ENCODE measurements at places on chromosomes 1 and 21. TPM values are rescaled to one million over a fixed set of nuclear protein-coding genes. Genes with fewer than 3 reads are reported as not detected.

- DNase-seq, result no peak
Measured at GRCh38 chr1:66291531-66291864, 242.5 kb upstream of the SGIP1 start.

- DNase-seq, result no peak
Measured at GRCh38 chr1:89884718-89885596, 64.1 kb downstream of the LRRC8D start.

DNA sequence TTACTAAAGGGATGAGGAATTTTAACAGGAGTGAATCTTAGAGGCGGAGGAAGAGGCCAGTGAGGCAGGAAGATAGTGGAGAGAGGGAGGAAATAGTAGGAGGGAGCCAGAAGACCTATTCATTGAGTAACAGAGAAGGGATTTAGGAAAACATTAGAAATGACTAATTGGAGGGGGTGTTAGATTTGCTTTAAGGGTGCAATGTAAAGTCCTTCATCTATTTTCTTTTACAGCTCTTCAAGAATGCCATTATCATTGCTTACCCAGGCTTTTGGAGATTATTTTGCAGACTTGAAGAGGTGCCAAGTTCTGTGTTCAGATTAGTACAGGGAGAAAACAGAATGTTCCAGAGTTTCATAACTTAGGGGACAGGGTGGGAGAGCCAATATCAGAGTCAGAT, 33.8 kb downstream of the OR10J1 start:
- DNase-seq, result no peak

DNA sequence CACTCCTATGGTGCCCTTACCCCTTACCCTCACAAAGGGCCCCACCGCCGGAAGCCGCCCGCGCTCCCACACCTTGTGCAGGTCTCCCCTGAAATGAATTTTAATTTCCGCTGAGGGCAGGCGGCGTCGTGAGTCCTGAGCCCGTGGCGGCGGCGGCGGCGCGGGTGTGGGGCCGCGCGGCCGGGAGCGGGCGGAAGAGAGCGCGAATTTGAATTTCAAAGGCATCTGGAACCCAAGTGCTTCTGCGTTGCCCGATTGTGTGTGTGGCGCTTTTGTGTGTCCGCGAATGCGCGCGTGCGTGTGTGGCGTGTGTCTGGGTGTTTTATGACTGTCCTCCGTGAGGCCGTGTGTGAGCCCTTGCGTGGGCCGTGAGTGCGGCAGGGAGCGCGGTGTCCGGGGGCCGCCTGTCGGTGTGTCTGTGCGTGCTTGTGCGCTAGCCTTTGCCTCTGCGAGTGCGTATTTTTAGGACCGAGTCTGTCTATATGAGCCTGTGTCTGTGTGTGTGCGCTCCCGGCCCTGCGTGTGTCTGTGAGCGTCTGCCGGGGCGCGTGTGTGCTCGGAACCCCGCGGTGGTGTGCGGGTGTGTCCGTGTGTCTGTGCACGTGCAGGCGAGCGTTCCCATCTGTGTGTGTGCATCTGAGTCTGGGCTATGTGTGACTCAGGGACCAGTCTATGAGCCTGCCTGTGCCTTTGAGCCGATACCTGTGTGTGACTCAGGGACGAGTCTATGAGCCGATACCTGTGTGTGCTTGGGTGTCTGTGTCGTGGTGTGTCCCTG, 7.9 kb upstream of the ADGRB2 start:
- no peak for DNase-seq

- no peak for DNase-seq
Measured at GRCh38 chr1:26717017-26717491, 21.2 kb downstream of the ARID1A start.

DNA sequence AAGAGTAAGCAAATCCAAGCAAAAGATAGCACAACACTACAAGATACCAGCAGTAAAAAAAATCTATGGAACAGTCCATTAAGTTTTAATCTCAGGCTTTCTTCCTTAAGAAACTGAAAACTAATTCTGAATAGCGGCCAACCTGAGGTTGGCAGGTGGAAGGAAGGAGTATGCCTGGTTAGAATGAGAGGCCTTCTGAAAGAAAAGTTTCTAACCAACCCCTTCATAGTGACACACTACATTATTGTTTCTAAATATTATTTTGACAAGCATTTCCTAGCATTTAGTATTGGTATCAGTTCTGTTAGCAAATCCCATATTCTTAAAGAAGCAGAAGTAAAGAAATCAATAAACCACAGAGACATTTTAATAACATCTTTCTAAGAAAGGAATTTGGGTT, 205.7 kb upstream of the PTBP2 start:
- no peak for DNase-seq

SV2A gene
- 5.9 TPM for total RNA-seq

SYNC gene
- 10.3 TPM for total RNA-seq

PTPRF gene
- total RNA-seq, result 155 TPM

Data from epithelial cell of proximal tubule (primary cell).